ENCODE measurements at places on chromosomes 2 and 18.

- DNase-seq, result no peak
These were observed 3.0 kb downstream of the RBM45 start for GRCh38 chr2:178115271-178115670.

DNA sequence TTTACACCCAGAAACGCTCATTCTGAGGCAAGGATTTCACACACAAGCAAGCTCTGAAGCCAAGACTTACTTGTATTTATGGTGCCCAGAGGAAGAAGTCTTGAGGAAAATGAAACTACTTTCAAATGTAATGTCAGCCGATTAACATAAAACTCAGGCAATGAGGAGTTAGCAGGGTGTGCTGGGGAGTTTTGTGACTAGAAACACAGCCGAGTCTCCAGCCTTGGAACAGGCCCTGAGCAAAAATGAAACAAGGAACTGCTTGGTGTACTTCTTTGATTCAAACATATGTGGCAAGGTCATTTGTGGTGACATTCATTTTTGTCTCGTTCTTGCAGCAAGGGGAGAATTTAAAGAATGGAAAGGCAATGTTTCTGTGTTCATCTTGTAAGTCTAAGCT lies 4.5 kb downstream of the DYTN start:
- no peak for DNase-seq

- no peak for DNase-seq
These were observed 105.3 kb downstream of the ZBTB7C start for GRCh38 chr18:48303883-48304282.

- no peak for DNase-seq
These were observed 109.8 kb downstream of the NOL10 start for GRCh38 chr2:10579876-10580514.

DNA sequence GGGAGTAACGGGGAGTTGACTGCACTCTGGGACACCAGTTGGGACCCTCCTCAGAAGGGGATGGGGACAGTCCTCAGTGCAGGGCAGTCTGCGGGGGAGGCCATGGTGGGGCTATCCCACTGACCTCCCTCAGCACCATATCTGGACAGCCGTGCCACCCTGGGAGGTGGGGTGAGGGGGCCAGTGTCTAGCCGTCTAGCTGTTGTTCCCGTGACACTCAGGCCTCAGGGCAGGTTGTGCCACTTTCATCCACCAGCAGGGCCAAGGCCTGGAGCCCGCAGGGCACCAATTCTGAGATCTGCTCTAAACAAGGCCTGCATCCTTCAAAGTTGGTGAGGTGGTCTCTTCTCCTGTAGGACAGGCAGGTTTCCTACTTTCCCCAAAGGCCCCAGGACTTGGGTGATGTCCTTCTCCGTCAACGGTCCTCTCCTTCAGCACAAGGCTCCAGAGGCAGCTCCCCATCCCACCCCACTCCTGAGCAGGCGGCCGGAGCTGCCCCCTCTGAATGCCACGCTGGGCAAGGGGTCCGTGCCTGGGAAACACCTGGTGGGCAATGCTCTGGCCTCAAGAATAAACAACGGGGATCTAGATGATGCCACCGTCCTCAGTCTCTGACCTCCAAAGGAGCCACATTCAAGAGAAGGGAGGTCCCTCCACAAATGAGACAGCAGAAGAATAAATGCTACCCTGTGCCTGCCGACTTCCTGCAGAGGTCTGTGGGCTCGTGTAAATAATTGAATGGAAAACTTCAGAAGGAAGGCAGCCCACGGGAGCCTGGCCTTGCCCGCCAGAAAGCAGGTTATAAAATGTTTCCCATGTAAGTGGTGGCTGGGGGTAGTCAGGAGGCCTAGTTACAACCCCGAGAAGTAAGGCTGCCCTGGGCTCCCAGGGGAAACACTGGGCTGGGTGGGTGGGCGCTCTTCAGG lies 42.8 kb upstream of the PTMA start:
- DNase-seq, result no peak

DNA sequence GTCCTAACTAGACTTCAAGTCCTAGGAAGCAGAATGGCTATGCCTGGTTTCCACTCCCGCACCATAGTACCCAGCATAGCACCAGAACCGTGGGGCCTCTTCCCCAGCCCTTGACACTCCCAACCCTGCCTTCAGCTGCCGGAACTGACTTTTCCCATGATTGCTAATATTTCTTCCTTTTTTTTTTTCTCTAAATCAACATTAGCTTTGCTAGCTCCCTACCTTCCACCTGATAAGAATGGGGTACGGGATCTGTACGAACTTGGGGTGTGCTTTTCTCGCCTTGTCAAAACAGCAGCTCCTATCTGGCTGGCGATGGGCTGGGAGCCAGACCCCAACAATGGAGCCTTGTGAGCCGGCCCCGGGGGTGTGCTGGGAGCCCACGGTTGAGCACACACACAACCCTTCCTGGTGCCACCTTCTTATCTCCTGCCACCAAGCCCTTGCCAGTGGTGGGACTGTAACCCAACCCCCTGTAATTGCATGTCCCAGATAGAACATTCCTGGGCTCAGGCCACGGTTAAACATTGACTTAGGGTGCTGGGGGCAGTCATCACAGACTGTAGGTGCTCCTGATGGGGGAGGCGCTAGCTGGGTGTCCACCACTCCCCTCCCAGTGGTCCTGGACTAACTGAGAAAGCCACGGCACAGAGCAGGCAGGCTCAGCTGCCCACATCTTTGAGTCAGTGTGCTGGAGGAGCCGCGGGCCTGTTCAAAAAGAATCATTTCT lies 213.0 kb upstream of the HAAO start:
- no peak for DNase-seq

DNA sequence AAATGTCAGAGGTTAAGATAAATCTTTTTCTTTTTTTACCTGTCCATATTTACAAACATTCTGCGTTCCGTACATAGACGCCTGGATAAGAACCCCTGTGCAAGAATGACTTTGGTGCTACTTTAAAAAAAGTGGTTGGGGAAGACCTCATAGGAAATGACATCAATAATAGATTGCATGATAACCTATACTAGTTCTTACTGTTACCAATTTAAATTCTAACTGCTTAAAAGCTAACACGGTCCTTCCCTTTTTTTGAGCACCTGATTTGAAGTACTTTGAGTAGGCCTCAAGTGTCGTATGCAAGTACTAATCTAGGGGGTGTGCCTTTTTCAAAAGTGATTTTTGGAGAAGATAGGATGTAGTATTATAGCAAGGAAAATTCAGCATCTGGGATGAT lies 2.1 kb downstream of the SLC39A10 start:
- DNase-seq, result no peak

GRCh38 chr2:72710418-72711152 lies 115.2 kb downstream of the EXOC6B start:
- DNase-seq, result no peak

DNA sequence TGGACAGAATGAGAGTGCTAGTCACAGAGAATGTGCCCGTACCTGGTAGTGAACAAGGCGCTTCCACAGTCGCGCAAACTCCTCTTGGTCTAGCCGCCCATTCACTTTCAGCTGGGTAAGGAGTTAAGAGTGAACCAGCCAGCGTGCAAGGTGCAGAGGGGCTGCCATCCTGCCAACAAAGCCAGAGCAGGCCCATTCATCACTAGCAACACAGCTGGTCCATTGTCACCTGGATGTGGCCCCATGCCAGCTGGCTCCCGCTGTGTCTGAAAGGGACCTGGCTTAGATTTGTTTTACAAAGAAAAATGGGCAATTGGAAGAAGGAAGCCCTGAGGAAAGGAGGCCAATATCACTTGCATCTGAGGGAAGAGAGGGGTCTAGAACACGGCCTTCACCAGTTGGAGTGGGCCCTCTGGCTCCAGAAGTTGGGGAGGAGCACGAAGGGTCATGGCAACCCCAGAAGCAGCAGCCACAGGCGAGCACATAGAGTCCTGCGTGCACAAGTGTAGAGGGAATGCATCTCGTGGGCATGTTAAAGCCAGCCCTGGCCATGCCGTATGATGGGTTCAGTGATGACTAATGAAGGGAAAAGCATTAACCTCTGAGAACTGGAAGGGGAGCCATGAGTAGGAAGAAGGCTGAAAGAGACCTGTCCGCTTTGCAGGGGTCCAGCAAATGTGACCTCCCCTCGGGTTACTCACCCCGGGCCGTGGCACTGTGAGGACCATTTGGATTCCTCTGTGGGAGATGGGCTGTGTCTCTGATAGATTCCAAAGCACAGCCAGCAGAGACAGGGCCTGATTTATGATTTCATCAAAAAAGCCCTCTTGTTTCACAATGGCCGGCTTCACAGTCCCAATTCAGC lies 70.6 kb downstream of the CAPN13 start:
- DNase-seq, result no peak

GRCh38 chr2:143680885-143681405 lies 551.7 kb downstream of the ARHGAP15 start:
- no peak for DNase-seq

GRCh38 chr18:74478880-74479279 lies 17.3 kb upstream of the CNDP2 start:
- no peak for DNase-seq

DNA sequence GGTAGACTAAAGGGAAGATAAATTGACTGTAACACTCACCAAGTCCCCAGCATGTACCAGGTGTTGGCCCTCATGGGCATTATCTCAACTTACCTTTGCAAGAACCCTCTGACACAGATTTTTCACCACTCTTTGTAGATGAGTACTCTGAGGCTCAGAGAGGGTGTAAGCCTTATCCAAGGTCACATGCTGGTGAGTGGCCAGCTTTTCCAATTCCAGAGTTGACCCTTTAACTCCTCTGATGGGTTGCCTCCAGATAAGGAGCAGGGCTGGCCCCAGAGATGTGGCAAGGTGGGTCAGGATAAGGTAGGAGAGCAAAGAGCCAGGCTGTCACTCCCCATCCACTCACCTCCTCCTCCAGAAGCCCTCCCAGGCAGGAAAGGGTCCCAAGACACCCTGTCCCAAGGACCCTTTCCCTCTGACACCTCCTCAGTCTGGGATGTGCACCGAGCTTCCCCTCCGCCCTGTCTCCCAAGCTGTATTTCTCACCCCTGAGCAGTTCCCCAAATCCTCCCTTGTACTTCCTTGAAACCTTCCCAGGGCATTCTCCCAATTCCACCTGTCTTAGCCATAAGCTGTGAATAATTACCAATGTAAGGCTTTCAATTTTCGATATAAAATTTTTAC lies 165.9 kb downstream of the ZFP36L2 start:
- no peak for DNase-seq

- DNase-seq, result peak; percentile 37
These were observed 41.5 kb downstream of the SUCLG1 start for GRCh38 chr2:84417453-84418145.

GRCh38 chr2:202690321-202690900 lies 55.6 kb downstream of the FAM117B start:
- no peak for DNase-seq

- no peak for DNase-seq
These were observed 356.5 kb upstream of the HNMT start for GRCh38 chr2:137607722-137608318.

DNA sequence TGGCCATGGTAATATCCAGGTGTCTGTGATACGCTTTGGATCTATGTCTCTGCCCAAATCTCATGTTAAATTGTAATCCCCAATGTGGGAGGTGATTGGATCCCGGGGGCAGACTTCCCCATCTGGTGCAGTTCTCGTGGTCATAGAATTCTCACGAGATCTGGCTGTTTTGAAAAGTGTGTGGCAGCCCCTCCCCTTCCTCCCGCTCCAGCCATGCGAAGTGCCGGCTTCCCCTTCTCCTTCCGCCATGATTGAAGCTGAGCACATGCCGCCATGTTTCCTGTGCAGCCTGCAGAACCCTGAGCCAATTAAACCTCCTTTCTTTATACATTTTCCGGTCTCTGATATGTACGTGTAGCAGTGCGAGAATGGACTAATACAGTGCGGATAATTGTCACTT lies 42.5 kb downstream of the GPC1 start:
- no peak for DNase-seq

DNA sequence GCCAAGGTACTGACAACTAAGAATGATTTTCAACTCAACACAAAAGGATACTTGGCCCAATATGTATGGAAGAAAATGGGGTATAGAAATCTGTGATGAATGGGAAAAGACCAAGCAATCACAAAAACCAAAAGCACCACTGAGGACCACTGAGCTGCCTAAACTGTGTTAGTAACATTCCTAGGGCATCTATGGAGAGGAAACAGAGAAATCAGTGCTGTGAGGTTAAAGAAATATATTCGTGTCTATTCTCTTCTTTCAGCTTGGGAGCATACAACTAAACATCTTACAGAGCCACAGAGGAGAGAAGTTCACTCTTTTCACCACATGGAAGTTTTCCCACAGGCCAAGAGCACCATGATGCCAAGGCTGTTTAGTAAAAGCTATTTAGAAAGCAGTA lies 47.3 kb upstream of the CALCRL start:
- peak; percentile 46 for DNase-seq

DNA sequence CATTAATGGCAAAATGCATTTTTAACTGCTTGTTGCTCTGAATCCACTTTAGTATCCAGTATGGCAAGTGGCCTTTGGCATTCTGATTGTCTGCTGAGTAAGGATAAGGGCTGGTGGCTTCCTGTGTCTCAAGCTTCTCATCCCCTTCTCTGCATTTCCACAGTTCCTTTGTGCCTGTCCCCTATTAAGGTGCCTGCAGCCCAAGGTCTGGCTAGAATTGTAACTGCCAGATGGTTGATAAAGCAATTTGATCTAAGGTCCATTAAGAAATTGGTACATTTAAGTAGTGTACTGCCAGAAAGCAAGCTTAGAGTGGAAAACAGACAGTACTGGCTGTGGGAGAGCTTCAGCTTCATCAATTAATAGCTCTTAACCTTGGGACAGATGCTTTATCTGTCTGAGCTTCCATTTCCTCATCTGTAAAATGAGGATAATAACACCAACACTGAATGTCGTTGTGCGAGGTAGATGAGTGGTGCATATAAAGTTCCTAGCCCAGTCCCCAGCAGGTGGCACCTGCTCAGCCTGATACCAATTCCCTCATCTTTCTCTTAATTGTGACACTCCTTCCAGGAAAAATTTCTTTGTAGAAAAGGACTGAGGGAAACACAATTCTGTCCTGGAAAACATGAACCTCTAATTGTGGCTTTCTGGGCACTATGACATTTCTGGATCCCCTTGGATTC lies 570.6 kb upstream of the GCFC2 start:
- DNase-seq, result no peak

DNA sequence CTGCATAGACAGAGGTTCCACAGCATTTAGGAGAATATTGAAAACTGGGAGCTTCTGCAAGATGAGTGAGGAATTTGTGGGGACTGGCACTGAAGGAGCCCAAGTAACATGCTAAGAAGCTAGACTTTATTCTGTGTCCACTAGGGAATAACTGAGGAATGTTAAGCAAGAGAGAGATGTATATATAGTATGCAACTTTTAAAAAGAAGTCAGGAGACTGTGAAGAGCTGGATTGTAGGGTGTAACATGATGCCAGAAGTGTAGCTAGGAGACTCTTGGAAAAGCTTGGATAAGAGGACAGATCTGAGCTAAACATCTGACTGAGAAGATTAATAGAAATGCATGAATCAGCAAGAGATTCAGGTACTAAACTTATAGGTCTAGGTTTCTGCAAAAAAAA lies 270.6 kb upstream of the MMADHC start:
- peak; percentile 63 for DNase-seq

Measured in fibroblast of upper back skin (primary cell).